ENCODE measurements at places on chromosomes 6 and 20. TPM values are rescaled to one million over a fixed set of nuclear protein-coding genes. Genes with fewer than 3 reads are reported as not detected.

DNA sequence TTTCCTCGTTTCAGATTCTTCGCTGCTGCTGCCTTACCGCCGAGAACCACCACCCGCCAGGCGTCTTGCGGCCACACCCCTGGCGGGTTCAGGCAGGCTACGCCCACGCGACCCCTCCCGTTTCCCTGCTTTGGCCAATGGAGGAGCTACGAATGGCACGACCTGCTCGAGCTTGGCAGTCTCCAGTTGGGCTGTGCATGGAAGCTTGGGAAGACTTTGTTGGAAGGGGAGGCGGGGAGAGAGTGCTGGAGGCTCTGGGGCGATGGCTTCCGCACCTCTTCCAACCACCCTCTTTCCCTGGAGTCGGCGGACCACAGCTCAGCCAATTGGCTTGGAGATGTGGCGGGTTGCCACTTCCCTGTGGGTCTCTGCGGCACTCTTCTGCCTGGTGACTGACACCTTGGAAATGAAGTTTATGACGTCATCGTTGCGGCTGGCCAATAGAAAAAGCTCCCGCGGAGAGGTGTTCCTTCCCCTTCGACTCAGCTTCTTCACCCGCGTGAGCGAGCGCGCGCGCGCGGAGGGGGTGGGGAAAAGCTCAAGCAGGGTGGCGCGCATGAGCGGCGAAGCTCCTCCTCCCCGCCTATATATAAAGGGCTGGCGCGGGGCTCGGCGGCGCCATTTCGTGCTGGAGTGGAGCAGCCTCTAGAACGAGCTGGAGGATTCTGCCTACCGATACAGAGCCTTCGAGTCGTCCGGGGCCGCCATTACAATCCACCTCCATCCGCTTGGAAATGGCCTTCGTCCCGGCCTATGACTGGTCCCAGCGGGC is 3.4 kb downstream of the BRD2 start:
- peak overlapping the region; percentile 99 for H3K27ac ChIP-seq
- H3K4me1 ChIP-seq: peaks cover 34% of the 10 kb centered on the region

DNA sequence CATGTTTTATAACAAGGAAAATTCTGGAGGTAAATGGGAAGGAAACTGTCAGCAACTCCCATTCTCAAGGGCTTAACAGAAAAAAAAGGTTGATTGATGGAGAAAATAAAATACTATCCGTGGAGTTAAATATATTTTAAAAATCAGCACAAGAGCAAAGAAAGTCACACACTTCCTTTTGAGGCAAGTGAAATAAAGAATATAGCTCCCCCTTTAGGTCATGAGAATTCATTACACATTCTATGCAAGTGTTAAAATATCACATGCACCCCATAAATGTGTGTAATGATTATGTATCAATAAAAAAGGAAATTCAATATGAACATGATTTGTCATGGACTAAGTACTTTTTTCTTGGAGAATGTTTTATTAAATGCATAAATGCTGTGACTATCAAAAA is 349.2 kb downstream of the TPBG start:
- H3K4me1 ChIP-seq: no peaks in the 10 kb centered on the region
- H3K4me3 ChIP-seq: no peak overlapping the region
- H3K36me3 ChIP-seq: no peaks in the 10 kb centered on the region
- DNase-seq: no peak
- H3K27me3 ChIP-seq: no peaks in the 10 kb centered on the region

DNA sequence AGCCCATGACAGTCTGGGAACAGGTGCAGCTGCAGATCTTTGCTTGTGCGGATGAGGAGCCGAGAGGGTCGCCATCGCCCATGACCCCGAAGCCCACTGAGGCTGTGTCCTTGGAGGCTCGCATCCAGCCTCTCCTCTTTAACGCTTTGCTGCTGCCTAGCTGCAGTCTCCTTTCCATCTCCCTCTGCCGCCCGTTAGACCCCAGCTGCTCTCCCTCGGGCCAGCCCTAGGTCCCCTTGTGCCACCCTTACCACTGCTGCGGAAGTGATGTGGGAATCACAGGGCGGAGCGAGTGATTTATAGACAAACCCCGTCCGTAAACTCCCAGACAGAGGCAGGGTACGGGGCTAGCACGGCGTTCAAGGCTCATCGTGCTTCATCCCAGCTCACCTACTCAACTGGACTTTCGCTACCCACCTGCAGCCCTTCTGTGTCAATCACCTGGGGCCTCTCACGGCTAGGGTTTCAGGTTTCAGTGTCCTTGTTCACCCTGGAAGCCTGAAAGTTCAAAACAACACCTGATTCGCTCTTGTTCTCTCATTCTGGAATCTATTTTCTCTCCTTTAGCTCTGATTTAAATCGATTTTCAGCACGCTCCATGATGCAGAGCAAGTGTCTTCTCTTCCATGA is 76.1 kb downstream of the PAX1 start:
- H3K27ac ChIP-seq: no peak overlapping the region
- no peak overlapping the region for H3K4me3 ChIP-seq
- no peaks in the 10 kb centered on the region for H3K27me3 ChIP-seq
- no peaks in the 10 kb centered on the region for H3K4me1 ChIP-seq

- H3K4me1 ChIP-seq: peaks cover 13% of the 10 kb centered on the region
- no peaks in the 10 kb centered on the region for H3K36me3 ChIP-seq
These were observed 24.0 kb downstream of the FGD2 start for GRCh38 chr6:37029249-37029971.

DNA sequence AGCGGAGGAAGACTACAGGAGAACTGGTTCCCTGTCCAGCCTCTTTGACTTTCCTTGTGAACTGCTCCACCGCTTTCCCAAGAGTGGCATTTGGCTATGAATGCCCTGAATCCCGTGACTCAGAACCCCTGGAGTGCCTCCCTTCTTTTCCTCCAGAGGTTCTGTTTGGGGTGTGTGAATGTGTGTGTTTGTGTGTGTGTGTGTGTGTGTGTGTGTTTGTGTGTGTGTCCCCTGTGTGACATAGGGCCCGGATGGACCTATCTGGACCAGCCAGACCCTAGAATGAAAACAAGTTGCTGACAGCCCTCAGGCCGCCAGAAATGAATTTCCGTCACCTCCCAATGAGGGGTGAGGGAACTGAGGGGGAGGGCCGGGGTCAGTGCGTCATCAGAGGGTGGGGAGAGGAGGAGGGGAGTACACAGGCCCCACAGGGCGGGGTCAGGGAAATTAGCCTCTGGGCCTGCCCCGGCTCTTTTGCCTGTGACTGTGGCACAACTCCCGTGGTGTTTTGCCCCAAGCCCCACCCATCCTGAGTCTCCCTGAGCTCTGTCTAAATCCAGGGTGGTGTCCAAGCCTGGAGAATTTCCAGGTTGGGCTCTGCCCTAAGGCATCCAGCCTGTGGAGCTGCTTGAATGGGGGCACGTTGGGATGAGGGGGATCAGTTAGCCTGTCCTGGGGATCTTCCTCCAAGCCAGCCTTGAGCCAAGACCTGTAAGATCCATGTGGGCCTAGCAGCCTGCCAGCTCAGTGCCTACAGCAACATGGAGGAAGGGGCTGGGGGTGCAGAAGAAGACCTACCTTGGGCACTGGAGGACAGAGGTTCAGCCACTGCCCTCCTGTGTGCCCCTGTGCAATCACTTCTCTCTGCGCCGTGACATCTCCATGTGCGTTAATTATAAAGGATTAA is 15.2 kb upstream of the MRPS18A start:
- H3K27me3 ChIP-seq: no peaks in the 10 kb centered on the region
- peaks cover 71% of the 10 kb centered on the region for H3K4me1 ChIP-seq
- no peak overlapping the region for H3K27ac ChIP-seq
- H3K36me3 ChIP-seq: no peaks in the 10 kb centered on the region
- H3K4me3 ChIP-seq: no peak overlapping the region
- DNase-seq: peak; percentile 95

Gene POU3F2
- not detected for total RNA-seq

GRCh38 chr6:35585658-35586057 is 73.0 kb upstream of the TULP1 start:
- DNase-seq: no peak
- no peak overlapping the region for H3K4me3 ChIP-seq
- no peaks in the 10 kb centered on the region for H3K4me1 ChIP-seq
- H3K27ac ChIP-seq: no peak overlapping the region

DNA sequence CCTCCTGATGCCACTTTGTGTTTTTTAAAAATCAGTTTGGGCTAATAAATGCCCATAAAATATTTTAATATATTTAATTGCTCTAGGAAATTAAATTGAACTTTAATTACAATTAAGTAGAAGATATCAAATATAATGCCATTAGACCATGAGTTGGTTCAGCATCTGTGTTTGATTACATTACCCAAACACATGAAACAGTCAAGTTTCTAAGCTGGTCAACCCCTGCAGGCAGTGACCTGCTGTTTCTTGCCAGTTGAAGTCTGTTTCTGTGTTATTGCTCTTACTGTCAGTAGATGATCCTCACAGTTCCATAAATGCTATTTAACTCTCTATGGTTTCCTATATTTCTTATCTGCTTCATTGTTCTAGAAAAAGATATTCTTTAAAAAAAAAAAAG is 9.7 kb upstream of the TENT5A start:
- H3K36me3 ChIP-seq: no peaks in the 10 kb centered on the region
- peaks cover 21% of the 10 kb centered on the region for H3K4me1 ChIP-seq
- H3K4me3 ChIP-seq: no peak overlapping the region
- no peak for DNase-seq
- no peaks in the 10 kb centered on the region for H3K27me3 ChIP-seq

Gene MEP1A
- 1.0 TPM for total RNA-seq

Gene FBXO5
- total RNA-seq: 68.7 TPM

DNA sequence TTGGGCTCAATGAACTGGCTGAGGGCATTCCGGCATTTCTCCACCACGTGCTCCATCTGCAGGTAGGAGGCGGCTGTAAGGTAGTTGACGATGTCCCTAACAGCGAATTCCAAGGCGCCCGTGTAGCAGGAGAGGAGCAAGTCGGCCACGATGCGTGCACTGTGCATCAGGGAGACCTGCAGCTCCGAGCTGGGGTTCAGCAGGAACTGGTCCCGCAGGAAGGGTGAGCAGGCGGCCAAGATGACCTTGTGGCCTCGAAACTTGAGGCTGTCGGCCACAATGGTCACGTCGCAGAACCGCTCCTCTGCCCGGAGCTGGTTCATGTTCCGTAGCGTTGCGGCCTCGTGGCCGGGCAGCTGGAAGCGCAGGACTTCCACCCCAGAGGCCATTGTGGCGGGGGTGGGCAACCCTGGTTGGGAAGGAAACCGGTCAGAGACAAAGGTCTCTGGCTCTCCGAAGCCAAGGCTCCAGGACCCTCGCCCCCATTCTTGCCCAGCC is 920 bp downstream of the ZBTB12 start:
- peaks cover 29% of the 10 kb centered on the region for H3K4me1 ChIP-seq
- DNase-seq: no peak
- peaks cover 12% of the 10 kb centered on the region for H3K36me3 ChIP-seq
- H3K4me3 ChIP-seq: peak overlapping the region; percentile 51
- H3K27me3 ChIP-seq: no peaks in the 10 kb centered on the region

Data from SJSA1 (cell line).